ENCODE measurements at places on chromosomes 7 and 10.
A peak's percentile ranks its signal among the peaks of the same experiment; 100 is the strongest.

GRCh38 chr7:100933734-100934133, 15.6 kb upstream of the MUC3A start:
- no peak for DNase-seq

GRCh38 chr10:122475100-122475499, 13.7 kb downstream of the HTRA1 start:
- DNase-seq: no peak

DNA sequence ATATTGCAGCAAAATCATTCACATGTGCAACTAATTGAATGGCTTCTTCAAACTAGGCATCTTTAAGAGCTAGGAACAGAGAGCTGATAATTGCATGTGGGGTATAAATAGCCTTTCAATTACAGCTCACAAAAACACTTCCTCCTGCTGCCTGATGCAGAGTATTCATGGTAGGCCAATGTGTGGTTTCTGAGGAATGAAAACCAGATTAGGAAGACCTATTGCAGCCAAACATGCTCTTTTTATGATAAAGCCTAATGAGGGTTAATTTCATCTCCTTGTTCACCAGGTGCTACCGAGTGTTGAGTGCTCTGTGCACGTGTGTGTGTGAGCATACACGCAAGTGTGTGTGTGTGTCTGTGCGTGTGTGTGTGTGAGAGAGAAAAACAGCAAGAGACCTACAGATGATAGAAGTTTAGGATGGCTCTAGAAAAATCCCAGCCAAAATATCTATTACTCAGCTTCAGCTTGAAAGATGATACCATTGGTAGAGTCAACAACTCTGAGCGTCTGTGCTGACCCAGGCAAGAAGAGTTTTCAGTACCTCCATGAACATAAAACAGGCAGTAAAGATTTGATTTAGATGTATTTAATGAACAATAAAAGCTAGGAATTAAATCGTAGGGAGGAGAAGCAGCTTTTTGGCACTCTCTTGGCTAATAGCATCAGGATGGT, 448.5 kb upstream of the ANKRD30A start:
- DNase-seq: no peak

GRCh38 chr10:95880704-95881103, 27.1 kb upstream of the CC2D2B start:
- no peak for DNase-seq

DNA sequence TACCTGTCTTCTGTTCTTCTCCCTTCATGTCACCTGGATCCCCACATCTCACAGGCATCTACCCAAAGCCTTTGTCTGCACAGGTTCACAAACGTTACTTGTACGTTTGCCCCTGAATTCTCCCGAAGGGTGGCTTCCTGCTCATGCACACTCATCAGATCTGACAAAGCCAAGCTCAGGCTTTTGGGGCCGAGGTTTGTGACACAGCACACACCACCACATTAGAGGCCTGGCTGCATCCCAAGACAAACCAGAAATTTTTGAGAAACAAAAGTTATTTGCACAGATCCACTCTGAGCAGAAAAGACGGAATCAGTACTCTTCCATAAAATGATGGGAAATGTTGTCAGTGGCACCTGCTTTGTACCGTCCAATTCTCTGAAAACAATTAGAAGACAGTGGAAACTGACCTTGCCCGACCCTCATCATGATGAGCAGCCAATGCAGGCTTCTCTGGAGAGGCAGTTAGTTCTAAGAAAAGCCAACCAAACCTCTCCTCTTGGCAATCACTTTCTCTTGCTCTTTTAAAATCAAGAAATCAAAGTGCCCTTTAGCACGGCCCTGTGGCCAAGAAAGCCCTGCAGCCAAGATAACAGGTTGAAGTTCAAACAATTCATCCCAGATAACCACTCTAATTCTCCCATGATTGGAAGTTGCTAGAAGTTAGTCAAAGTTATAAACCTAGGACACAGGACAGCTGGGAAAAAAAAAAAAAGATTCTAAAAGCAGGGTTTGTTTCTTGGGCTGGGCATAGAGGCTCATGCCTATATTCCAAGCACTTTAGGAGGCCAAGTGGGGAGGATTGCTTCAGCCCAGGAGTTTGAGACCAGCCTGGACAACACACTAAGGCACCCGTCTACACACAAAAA, 13.6 kb upstream of the SVIL start:
- DNase-seq: peak; percentile 4

GRCh38 chr7:140006600-140006999, 56.2 kb downstream of the PARP12 start:
- DNase-seq: no peak

DNA sequence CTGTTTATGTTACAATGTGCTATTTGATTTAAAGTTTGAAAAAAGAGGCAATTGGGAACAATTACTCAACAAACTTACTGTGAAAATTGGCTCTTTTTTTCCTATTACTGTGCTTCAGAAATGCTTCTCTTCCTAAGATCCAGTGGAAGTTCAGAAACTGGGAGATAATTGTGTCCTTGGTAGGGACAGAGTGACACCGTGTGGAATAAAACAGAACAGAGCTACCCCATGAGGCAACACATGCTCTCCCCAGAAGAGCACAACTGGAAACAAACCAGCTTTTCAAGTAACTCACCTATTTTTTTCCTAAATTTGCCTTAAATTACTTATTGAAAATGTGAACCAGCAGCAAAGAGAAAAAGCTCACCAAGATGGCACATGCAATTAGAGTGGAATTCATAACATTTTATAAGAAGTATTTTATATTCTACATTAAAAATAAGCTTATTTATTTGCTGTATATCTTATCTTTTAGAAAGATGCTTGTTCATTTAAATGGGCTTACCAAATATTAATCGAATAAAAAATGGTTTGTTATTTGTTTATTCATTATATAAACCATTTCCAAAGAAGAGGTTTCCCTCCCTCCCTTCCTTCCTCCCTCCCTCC, 346.1 kb upstream of the ANKRD30A start:
- no peak for DNase-seq

DNA sequence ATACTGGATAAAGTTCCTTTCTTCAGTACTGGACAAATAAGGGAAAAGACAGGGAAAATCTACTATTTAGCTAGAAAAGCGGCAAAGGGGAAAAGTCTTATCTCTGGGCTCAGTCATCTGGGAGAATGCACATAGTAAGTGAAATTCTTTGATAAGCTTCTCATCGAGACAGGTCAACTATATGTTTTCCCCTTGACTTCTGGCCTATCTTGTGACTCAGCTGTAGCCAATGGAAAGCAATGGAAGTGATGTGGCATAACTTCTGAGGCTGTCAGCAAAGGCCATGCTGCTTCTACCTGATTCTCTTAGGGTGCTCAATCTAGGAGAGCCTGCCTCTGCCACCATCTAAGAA, 91.9 kb downstream of the PCGF5 start:
- DNase-seq: no peak

DNA sequence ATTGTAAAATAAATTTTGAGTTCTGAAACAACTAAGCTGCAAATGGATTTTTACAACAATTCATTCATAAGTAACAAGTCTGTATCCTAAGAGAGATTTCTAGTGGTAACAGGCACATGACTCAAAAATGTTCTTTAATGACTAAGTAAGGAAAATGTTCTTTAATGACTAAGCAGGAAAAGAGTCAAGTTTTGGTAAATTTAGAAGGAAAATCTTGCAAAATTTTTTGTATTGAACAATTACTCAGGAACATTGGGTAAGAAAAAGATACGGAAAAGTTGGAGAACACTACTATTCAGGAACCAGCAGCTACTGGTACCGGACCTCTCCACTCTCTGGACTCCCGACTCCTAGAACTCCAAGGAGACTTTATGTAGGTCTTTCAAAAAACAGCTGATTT, 33.5 kb downstream of the HYCC1 start:
- no peak for DNase-seq

DNA sequence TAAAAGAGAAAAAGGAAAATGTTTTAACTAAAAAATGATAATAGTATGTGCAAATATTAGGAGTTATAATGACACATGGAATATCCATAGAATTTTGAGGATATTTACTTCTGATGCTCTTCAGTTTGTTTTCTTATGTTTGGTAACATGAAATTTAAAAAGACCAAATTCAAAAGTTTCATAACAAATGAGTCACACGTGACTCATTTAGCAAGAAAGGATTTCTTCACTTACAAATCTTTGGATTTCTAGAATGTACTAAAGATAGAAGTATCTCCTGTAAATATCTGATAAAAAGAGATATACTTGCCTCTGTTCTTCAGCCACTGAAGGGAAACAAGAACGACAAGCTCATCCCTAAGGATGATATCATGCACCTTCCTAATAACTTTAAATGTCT, 774.5 kb upstream of the LRRTM3 start:
- no peak for DNase-seq

GRCh38 chr7:32533276-32534029, 38.2 kb downstream of the AVL9 start:
- no peak for DNase-seq

GRCh38 chr10:59255463-59255862, 79.0 kb downstream of the PHYHIPL start:
- DNase-seq: no peak

GRCh38 chr7:37943905-37944736, 23.7 kb downstream of the EPDR1 start:
- no peak for DNase-seq

- no peak for DNase-seq
These were observed 62.5 kb downstream of the DAGLB start for GRCh38 chr7:6385110-6385781.

GRCh38 chr7:93378131-93378760, 146.1 kb downstream of the VPS50 start:
- no peak for DNase-seq

- no peak for DNase-seq
These were observed 106.5 kb upstream of the LANCL2 start for GRCh38 chr7:55258631-55259030.

DNA sequence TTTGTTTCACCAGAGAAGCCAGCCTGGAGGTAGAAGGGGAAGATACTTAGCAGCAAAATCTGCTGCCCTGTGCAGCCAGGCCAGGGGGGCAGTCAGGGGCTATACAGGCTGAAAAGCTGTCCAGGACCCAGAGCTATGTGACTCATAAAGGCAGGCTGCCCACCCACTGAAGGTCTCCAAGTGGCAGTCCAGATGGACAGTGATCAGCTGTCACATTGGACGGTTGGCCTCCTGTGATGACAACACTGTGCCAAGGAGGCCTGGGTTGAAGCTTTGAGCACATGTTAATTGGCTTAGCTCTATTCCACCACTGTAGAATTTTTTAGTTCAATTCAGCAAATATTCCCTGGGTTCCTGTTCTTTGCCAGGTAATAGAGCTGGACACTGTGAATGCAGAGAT, 577.3 kb upstream of the GALNT17 start:
- no peak for DNase-seq

DNA sequence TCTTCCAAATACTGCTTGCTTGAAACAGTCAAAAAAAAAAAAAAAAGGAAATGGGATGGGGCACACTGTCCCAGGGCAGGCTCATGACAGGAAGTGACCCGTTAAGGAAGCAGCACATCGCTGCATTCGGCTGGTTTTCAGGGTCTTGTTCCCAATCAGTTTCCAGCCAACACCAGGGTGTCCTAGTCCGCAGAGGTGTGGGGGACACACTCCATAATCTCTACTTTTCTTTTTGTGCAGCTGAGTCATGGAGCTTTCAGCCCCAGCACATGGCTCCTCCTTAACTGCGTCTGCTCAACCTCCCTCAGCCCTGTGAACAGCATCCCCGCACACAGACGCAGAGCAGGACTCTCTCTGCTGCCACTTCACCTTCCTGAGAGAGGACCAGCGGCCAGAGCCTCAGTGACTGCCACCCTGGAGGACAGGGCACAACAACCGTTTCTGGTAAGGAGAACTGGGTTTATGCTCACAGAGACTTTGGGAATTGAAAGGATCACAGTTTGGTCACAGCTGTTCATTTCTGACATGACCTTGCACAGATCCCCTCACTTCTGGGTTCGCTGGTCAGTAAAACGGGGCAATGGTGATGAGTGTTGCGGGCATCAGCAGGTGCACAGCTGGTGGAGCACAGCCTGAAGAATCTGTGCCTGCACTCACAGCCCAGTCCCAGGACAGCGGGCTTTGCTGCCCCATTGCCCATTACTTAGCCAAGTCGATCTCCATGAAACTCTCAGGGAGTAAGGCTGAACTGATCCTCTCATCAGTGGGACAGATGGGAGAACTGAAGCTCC, at the start of gene GIMAP5:
GIMAP5 (plus strand) TSS at position 154 of the 791 bp plus-strand sequence. CDS start 3,467 bp downstream, outside the sequence.
- peak; percentile 40 for DNase-seq

GRCh38 chr7:116707289-116707688, 35.3 kb downstream of the MET start:
- DNase-seq: no peak

DNA sequence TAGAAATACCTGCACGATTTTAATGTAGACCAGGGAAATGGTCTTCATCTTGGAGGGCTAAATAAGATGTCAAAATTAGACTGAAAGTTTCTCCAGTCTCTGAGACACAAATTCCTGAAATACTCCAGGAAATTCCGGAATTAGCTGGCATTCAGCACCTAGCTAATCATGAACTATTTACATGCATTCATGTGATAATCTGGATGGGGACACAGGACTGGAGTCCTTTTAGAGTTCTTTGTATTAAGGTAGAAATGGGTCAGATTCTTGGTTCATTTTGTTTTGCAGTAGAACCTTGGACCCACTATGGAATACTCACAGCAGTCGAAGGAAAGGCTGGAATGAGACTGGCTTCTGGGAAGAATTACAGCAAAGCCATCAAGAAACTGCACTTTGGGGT, 65.3 kb upstream of the MDFIC start:
- DNase-seq: no peak

- no peak for DNase-seq
These were observed 35.2 kb downstream of the CYP17A1 start for GRCh38 chr10:102801978-102802377.

DNA sequence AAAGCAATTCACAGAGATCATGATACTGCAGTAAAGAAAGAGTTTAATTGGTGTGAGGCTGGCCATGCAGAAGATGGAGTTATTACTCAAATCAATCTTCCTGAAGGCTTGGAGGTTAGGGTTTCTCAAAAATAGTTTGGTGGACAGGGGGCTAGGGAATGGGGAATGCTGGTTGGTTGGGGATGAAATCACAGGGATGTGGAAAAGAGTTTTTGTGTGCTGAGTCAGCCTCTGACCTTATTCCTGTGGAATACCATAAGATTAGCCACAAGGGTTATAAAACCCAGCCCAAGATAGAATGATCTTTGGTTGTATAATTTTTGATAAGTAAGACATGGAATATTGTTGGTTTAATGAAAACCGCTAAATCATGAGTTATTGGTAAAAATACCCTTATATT, 764.3 kb downstream of the TYW1 start:
- no peak for DNase-seq

- DNase-seq: no peak
These were observed 88.1 kb downstream of the SEPTIN14 start for GRCh38 chr7:55774327-55775050.

DNA sequence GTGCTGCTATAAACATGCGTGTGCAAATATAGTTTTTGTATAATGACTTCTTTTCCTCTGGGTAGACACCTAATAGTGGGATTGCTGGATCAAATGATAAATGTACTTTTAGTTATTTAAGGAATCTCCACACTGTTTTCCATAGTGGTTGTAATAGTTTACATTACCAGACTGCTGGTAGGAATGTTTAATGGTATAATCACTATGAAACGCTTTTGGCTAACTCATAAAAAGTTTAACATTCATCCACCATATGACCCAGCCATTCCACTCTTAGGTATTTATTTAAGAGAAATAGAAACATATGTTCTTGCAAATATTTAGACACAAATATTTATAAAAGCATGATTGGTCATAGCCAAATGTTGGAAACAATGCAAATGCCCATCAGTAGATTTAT, 32.1 kb upstream of the TFEC start:
- no peak for DNase-seq

- DNase-seq: no peak
These were observed 2.5 kb downstream of the IGFBP3 start for GRCh38 chr7:45918556-45918955.

- no peak for DNase-seq
These were observed 21.8 kb upstream of the NPS start for GRCh38 chr10:127527320-127527719.

GRCh38 chr7:154564676-154565075, 438.2 kb downstream of the PAXIP1 start:
- no peak for DNase-seq
